Activated CD4-positive, alpha-beta T cell treated with anti-CD3 and anti-CD28 coated beads, Interleukin-2, amount 10 ng/mL, durations not matched to agents 7 days and 5 days (primary cell): ENCODE measurements at places on chromosomes 7 and 10.

DNA sequence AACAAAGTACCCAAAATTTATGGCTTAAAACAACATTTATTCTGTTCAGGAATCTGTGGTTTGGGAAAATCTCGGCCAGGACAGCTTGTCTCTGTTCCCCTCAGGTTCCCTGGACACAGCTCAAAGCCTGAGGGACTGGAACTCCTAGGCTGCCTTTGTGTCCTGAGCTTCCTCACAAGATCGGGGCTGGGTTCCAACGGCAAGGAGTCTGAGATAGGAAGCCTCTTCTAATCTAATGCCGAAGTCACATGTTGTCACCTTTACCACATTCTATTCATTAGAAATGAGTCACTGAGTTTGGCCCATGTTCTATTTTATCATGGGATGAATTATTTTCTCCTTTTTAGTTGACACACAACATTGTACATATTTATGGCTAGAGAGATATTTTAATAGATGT lies 80.5 kb downstream of the ANKRD26 start:
- DNase-seq, result no peak

GRCh38 chr10:128187788-128188185 lies 61.6 kb upstream of the MKI67 start:
- no peak for DNase-seq

- no peak for DNase-seq
Measured at GRCh38 chr10:91313-91712, 42.2 kb upstream of the TUBB8 start.

- DNase-seq, result no peak
Measured at GRCh38 chr10:11795101-11795920, 27.8 kb upstream of the PROSER2 start.

DNA sequence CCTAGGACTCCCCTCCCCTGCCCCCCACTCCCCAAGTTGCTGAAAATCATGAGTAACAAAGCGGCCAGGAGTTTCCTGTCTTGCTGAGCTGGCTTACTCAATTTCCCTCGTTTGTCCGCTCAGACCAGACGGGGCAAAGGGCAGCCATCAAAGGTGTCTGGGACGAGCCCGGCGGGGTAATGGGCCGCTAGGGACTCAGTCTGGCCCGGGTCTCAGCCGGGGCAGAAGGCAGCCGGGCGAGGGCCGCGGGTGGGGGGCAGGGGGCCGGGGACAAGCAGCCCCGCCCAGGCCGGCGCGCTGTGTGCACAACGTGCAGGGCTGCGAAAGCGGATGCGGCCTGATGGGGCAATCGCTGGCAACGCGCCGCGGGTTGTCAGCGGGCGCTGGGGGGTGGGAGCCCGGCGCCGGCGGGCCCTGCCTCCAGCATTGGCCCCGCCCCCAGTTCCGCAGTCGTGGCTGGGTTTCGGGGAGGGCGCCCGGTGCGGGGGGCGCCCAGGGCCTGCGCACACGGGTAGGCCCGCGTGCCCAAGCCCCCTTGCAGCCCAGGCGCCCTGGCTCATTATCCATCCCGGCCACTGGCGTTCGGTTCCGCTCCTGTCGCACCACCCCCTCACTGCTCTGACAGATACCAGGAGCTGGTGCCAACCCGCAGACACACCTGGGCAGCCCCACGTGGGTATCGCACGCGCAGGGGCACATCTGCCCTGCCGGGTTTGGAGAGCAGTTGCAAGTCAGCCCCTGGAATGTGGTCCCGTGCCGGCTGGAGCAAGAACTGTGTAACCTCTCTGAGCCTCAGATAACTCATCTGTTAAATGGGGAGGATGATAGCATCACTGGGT lies 35.1 kb downstream of the DNAJB12 start:
- DNase-seq, result peak; percentile 89

GRCh38 chr7:84009051-84009450 lies 185.5 kb downstream of the SEMA3A start:
- no peak for DNase-seq

DNA sequence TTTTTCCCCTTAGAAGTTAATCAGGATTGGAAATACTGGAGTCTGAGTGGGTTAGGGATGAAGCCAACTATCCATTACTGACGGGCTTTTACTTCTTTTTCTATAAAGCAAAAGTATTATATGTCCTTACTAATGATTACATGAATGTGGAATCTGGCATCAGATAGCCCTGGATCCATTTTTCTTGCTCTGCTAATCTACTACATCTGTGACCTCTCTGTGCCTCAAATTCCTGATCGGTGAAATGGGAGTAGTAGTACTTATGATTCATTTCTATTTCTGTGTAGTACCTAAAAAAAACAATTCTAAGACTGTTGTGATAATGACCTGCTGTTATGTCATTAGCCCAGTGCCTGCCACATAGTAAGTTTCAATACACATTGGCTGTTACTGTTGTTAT lies 621.6 kb downstream of the SORCS3 start:
- DNase-seq, result no peak

DNA sequence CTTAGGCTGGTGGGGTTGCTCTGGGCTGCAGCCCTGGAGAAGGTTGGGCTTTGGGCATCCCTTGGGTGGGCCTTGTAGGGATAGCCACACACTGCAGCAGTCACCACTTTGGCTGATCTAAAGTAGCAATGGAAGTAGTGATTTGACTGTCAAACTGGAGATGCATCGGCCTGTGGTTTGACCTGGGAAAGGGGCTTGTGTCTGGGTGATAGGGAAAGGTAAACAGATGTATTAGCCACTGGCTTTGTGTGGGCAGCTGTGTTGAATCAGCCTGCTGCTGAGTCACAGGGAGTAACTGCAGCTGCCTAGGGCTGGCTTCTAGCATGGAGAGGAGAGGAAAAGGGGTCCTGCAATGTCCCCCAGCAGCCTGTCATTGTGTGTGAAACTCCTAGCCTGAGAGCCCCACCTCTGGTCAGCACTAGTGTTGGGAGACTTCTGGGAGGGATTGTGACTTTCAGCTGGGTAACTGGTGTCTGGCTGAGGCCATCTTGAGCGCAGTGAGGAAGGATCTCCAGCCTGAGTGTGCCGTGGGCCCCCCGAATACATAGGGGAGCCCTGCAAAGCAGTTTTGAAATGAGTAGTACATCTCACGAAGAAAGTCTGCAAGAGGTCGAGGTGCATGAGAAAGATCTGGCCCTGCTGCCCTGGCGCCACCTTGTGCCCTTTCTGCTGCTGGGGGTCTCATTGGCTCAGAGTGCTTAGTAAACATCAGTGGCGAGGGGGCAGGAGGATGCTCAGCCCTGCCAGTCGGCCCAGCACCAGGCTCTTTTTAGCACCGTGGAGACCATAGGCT lies 117.3 kb downstream of the FANK1 start:
- DNase-seq, result no peak

- no peak for DNase-seq
Measured at GRCh38 chr7:77321300-77321699, 94.8 kb downstream of the GSAP start.

DNA sequence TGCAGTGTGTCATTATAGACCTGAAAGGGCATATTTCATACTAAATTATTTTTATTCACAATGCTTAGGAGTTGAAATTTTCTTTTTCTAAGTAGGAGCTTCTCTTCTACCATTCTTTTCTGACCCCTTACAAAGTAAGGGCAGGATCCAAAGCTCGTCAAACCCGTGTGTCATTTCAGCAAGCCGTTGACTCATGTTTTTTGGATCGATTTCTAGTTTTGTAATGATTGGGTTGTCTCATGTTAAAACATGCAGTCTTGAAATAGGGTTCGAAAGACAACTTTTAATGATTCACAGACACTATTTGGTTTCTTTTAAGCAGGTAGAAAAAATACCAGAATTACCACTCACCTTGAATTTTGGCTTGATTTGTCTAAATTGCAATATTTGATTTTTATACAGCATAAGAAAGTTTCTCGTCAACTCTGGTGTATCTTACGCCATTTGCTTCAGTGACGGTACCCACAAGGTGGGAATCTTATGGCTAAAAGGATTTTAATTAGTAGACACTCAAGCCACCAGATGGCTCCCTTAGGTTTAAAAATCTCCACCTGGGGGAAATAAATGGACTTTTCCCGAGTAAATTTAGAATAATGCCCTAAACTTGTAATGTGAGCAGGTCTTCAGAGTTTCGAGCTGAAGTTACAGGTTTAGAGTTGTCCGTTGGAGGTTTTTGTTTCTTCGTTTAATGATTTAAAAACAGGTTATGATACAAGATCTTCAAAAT lies 283.4 kb downstream of the CCDC3 start:
- no peak for DNase-seq

- DNase-seq, result no peak
Measured at GRCh38 chr7:131952365-131952764, 395.9 kb upstream of the PODXL start.

GRCh38 chr7:122588621-122589020 lies 110.3 kb downstream of the RNF133 start:
- DNase-seq, result no peak

GRCh38 chr10:58475322-58476277 lies 37.1 kb upstream of the BICC1 start:
- DNase-seq, result no peak

DNA sequence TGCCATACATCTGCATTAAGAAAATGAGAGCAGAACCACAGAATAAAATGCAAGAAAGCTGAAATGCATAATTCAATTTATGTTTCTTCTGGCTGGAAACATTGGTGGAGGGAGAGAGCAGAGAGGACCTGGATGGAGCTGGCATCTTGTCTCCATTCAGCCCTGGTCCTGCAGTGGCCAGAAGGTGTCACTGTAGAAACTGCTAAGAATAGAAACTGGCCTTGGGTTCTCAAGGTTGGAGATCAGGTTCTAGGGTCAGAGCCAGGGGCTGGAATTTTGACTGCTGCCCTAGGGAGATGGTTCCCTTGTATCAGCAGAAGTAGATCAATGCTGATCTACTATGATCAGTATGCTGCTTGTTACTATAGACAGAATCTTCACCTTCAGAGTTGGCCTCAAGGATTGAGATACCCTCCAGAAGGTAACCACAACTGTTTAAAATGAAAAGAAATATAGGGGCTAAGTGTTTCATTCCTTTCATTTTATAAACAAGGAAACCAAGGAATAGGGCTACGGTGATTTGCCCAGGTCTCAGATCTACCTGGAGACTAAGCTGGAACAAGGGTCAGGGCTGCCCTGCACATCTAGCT lies 13.1 kb downstream of the TAS2R41 start:
- peak; percentile 18 for DNase-seq

GRCh38 chr7:47470567-47471357 lies 111.1 kb downstream of the TNS3 start:
- no peak for DNase-seq

DNA sequence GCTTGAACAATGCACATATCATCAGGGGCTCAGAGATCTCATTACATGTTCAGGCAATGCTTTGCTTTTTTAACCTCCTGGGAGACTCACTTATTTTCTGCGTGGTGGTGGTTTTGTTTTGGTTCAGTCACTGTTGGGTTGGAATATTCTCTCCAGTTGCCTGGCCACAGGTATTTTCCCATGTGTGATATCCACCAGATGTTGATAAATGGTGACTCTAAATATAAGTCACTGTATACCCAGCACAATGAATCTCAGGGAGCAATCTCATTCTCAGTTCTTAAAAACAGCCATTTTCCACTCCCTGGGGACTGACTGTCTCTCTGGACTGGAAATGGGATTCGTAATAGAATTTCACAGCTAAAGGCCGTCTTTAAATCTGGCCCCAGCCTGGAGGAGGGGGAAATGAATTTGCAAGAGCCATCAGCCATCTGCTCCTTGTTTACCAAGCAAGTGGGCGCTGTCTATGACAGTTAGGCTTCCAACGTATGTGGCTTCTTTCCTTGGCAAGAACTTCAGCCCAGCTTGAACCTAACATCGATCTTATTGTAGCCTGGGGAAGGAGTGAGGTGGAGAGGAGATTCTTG lies 1106.2 kb downstream of the NRG3 start:
- no peak for DNase-seq

DNA sequence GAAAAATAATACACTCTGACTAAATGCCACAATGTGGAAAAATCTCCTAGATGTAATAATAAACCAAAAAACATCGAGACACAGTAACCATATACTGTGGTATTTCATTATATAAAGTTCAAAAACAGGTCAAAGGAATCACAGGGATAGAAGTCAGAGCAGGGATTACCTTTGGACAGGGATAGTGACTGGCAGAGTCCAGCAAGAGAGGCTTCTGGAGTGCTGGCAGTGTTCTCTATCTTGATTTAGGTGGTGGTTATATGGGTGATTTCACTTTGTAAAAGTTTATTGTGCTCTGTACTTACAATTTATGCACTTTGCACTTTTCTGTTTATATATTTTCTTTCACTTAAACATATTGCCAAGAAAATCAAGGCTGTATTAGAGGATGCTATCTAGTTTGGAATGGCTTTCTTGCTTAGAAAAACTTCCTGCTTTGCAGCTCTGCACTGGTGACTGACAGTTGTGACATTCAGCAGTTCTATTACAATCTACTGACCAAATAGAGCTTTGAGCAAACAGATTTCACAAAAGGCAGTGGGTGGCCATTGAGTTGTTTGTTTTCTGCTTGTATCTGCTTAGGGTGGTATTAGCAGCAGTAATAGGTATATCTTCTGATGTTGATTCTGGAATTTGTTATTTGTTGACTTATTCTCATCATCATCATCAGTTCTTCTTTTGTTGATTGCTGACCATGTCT lies 263.6 kb upstream of the LRGUK start:
- no peak for DNase-seq

DNA sequence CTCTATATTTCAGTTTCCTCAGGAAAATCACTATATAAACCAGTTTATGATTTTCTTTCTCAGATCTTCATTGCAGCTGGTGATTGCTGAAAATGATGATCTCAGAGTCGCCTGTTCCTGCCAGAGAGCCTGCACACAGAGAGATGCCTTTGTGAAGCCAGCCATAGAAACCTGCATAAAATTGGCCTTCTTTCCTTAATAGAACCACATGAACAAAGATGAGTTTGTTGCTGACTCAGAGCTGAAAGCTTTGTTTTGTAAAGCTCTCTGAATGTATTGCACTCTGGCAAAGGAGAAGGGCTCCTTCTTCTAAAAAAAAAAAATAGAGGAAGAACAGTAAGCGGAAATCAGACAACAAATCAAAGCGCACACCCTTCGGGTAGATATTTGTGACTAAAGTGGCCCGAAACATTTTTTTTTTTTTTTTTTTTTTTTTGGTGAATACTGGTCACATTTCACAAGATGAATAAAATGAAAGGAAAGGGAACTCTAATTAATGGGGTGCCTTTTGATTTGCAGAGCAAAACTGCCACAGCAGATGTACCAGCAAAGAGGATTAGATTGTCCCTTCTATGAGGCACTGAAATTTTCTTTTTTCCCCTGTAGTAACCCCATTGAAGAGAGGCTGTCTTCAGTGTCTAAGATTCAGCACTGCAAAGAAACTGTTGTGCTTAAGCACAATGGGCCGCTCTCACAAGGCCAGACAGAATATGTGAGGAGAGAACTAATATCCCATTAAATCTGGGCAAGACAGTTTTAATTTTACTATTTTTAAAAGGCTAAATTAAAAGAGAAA lies 75.1 kb upstream of the PTPRZ1 start:
- DNase-seq, result no peak

- no peak for DNase-seq
Measured at GRCh38 chr7:47103498-47104205, 478.3 kb downstream of the TNS3 start.

DNA sequence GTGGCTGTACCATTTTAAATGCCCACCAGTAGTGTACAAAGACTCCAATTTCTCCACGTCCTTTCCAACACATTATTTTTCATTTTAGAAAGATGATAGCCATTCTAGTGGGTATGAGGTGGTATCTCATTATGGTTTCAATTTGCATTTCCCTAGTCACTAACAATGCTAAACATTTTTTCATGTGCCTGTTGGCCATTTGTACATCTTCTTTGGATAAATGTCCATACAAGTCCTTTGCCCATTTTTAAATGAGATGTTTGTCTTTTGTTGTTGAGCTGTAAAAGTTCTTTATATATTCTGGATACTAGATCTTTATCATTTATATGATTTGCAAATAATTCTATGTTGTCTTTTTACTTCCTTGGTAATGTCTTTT lies 18.9 kb upstream of the BPGM start:
- no peak for DNase-seq

GRCh38 chr7:43590862-43591557 lies 8.1 kb downstream of the STK17A start:
- DNase-seq, result peak; percentile 46
